ENCODE measurements at places on chromosomes 1 and 21.

DNA sequence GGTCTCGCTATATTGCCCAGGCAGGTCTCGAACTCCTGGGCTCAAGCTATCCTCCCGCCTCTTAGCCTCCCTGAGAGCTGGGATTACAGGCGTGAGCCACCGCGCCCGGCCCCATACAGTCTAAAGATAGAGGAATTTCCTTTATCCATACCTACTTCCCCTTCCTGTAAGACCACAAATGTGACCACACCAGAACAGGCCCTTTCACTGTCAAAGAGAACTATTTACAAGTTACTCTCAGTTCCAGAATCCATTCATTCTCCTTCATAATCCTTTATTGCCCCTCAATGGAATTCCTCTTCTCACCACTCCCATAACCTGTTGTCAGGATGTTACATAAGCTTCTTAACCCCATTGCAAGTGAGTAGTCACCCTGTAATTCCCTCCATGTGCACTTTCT lies 26.3 kb upstream of the SLC5A9 start:
- DNase-seq: no peak

- DNase-seq: no peak
Observed at GRCh38 chr1:108179018-108179417, 21.1 kb downstream of the SLC25A24 start.

GRCh38 chr1:3034162-3034561 lies 12.9 kb downstream of the ACTRT2 start:
- DNase-seq: no peak

DNA sequence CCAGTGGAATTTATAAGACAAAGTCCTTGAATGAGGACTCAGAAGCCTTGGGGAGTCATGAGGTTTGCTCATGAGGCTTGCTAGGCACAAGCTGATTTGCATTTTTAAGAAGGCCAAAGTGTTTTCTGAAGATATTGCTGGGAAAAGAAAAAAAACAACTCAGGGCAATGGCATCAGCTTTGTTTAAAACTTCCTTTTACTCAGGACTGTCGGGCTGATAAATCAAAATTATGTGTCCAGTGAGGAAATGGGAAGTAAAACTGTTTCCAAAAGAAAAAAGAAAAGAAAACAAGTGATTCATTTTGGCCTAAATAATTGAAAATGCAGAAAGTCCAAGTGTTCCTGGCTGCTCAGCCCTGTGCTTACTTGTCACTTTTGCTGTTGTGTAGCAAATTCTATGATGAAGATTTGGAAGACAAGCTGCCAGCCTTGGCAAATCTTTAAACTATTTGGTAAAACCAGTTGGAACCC lies 282.4 kb downstream of the HLX start:
- DNase-seq: no peak

DNA sequence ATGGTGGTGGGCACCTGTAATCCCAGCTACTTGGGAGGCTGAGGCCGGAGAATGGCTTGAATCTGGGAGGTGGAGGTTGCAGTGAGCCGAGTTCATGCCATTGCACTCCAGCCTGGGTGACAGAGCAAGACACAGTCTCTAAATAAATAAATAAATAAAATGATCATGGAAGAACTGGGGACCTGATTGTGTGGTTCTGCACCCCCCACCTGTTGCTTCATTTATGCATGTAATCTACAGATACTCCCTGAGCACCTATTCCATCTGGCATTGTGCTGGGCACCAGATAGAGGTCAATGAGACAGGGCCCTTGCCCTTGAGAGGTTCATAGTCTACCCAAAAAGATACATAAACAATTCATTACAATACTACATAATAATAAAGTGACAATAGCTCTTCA lies 11.0 kb upstream of the RHBG start:
- no peak for DNase-seq

DNA sequence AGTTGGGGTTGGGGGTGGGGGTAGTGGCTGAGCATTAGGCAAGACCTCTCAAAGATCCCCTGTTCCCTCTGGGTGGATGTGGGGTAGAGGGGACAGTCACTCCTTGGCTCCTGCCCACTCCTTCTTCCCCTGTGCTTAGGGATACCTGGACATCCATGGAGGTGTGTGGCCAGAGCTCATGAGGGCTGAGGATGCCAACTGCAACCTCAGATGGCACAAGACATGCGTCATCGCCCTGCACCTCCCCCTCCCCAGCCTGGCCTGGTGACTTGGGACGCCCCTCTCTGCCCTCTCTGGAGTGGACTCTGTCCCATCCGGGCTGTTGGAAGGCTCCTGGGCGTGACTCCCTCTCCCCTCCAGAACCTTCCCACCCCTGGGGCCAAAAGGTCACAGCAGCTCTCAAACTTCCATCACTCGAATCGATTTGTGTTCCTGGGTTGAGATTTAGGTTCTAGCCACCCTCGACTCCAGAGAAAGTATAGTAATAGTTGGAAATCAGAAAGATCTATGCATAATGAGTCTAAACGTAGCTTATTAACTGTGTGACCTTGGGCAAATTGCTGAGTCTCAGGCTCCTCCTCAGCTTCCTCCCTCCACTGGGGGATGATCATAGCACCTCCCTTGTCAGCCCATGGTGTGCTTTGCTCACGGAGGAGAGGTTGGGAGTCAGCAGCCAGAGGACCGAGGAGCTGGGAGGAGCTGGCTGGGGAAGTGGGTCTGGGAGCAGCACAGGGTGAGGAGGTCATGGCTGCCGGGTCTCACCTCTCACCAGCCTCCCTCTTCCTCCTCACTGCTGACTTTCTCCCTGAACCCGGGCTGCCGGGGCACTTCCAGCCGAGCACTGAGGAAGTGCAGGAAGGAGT lies 2.2 kb upstream of the PTPN7 start:
- no peak for DNase-seq

GRCh38 chr1:111660204-111661150 lies 40.9 kb downstream of the RAP1A start:
- DNase-seq: no peak

- DNase-seq: no peak
Observed at GRCh38 chr1:104932949-104933679, 1183.4 kb downstream of the AMY1C start.

DNA sequence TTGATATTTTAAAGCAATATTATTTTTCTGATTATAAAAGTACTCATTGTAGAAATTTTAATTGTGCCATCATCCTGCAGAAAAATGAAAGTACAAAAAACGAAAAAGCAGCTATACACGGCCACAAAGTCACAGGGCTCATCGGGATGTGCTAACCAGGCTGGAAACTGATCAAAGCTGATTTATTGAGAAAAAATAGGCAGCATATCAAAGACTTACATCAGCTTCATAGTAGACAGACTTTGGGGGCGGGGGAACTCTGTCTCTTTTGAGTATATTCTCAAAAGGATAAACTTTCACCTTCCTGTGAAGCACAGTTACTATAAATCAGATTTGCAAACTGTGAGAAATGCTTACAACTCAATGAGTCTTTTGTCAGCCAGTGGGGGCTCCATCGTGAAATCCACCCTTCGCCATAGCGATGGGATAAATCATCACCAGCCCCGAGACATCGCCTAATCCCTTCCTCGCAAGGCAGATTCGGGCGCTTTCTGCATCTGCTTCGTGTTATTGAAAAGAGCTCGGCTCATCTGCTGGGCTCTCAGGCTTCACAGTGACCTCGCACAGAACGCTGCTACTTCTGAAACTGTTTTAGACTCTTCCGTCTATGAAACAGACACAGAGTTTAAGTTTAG lies 69.2 kb upstream of the ERG start:
- no peak for DNase-seq

DNA sequence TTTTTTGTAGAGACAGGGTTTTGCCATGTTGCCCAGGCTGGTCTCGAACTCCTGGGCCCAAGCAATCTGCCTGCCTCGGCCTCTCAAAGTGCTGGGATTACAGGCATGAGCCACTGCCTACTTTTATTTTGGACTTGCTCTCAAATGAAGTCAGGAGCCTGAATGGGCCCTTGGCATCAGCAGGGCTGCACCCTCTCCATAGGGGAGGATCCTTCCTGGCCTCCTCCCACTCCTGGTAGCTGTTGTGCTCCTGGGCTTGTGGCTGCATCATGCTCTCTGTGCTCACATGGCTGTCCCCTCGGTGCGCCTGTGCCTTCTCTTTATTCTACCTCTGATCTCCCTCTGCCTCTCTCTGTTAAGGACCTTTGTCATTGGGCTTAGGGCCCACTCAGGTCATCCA lies 46.4 kb upstream of the DISP3 start:
- DNase-seq: no peak

DNA sequence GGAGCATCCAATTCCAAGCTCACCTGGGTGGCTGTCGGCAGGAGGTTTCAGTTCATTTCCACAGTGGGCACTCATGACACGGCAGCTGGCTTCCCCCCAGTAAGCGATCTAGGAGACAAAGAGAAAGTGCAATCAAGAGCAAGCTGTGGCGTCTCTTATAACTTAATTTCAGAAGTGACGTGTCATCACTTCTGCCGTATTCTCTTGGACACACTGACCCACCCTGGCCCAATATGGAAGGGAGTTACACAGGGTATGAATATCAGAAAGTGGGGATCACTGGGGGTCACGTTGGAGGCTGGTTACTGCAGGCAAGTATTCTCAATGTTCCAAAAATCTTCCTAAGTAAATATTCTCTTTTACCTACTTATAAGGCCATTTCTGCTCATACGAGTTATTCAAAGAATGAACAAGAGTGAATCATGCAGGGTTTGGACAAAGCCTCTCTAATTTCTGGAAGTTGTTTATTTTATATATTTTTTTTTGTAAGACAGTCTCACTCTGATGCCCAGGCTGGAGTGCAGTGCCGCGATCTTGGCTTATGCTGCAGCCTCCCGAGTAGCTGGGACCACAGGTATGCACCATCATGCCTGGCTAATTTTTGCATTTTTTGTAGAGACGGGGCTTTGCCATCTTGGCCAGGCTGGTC lies 46.5 kb upstream of the GREM2 start:
- no peak for DNase-seq

DNA sequence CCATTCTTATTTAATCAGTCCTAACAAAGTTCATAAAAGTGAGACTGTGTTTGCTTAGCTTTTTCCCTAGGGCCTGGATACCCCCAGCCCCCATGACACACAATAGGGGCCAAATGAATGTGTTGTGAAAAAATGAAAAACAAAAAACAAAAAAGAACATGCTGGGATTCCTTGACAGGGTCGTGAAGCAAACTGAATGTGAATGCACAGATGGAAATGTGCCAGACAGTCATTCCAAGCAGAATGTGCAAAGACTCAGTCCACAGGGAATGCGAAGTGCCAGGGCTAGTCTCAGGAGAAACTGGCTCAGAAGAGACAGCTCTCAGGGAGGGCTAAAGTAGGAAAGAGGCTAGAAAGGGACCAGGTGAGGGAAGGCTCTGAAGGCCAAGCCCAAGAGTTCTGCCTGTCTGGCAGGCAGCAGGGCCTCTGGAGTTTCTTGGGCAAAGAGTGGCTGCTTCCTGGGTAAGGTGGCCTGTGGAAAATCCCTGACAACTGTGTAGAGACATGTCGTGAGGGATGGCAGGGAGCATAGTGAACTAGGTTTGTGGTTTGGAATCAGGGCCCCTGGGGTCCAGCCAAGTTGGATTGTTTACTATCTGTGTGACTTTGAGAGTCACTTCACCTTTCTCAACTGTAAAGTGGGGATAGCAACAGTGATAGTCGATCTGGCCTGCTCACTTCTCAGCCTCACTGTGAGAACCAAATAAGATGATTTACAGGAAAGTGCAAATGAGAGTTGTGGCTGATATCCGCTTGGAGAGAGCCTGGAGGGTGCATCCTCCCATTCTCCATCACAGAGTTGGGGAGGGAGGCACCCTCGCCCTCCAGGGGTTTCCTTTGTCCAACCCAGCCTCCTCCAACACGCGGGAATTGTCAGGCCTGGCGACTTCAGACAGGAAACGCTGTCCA lies 1.2 kb upstream of the ADAM15 start:
- no peak for DNase-seq

- no peak for DNase-seq
Observed at GRCh38 chr1:205248793-205249601, 21.3 kb downstream of the TMCC2 start.

GRCh38 chr1:83829106-83829505 lies 169.8 kb downstream of the TTLL7 start:
- no peak for DNase-seq

GRCh38 chr1:111370871-111371270 lies 56.7 kb downstream of the OVGP1 start:
- DNase-seq: no peak

- no peak for DNase-seq
Observed at GRCh38 chr1:110455151-110455550, 4.2 kb downstream of the PROK1 start.

- DNase-seq: no peak
Observed at GRCh38 chr21:35777081-35777480, 283.2 kb downstream of the SETD4 start.

GRCh38 chr1:185846672-185847444 lies 112.7 kb downstream of the HMCN1 start:
- no peak for DNase-seq

GRCh38 chr1:183247484-183247883 lies 61.4 kb downstream of the LAMC2 start:
- no peak for DNase-seq

- no peak for DNase-seq
Observed at GRCh38 chr1:228270032-228270431, 62.2 kb downstream of the OBSCN start.

GRCh38 chr21:37849506-37850102 lies 66.7 kb downstream of the KCNJ6 start:
- DNase-seq: no peak

DNA sequence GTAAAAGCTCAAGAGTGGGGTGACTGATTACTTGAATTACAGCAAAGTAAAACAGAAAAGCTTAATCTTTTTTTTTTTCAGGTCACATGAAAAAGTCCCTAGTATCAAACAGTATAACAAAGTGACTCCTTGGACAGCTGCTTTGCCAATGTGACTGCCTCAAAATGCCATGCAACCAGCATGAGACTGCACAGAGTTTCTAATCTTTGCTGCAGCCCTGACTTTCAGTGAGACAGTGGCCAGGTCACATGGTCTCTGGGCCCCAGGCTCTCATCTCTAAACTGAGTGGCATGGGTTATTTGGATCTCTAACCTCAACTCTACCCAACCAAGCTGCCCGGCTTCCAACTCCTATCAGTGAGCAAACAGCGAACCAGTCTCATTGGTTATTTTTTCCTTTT lies 169.0 kb downstream of the VAV3 start:
- DNase-seq: no peak

DNA sequence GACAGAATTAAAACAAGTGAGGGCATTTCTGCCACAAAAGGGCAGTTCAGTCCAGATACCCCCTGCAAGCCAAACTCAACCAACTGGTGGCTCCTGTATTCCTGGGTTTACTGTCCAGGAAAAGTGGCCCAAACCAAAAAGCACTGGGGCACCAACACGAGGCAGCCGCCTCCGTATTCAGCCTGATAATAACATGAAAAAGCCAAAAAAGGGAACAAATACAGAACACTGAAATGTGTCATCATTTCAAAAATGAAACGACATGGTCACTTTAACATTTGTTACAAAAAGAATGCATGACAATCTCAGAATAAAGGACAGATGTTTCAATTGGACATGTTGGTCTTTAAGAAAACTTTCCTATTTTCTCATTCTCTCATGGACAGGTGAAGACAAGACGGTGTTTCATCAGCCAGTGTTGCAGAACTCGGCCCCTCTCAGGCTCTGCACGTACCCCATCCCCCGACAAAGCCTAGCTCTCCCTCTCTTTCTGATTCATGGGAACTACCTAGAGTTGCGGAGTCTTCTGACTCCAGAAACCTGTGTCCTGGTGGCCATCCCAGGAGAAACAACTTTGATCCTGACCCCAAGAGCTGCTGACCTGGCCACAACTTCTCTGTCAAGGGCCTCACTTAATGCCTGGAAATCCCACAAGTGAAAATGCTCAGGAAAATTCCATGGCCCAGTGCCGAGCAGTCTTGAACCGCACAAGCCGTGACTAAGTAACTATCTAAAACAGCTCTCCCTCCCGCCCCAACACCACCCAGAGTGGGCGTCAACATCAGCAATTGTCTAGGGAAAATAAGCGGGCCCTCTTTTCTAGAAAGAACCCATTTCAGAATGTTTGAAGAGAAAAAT lies 27.1 kb downstream of the ZBTB17 start:
- no peak for DNase-seq

- no peak for DNase-seq
Observed at GRCh38 chr1:181630838-181631237, 147.5 kb downstream of the CACNA1E start.
